ENCODE measurements at places on chromosomes 4 and X.

DNA sequence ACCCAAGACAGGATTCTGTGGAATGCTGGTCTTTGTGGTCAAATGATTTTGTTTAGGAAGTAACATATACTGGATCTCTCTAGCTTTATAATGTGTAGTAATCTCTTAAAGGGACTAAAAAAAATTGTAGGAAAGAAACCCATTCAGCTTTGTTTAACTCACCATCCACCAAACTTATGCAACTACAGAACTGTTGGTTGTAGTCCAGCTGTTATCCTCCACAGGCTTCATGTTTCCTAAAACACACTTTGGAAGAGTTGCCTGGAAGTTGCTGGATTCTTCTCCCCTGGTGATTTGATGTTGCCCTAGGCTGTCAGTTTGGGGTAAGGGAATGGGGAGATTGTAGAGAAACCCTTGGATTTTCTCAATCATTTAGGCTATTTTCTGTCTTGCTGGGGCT is 89.3 kb downstream of the RLIM start:
- DNase-seq, result no peak

- DNase-seq, result no peak
Measured at GRCh38 chr4:38982361-38983095, 49.7 kb downstream of the TMEM156 start.

GRCh38 chr4:74858921-74859562 is 64.7 kb upstream of the BTC start:
- no peak for DNase-seq

GRCh38 chr4:106287353-106287969 is 28.5 kb downstream of the TBCK start:
- DNase-seq, result no peak

DNA sequence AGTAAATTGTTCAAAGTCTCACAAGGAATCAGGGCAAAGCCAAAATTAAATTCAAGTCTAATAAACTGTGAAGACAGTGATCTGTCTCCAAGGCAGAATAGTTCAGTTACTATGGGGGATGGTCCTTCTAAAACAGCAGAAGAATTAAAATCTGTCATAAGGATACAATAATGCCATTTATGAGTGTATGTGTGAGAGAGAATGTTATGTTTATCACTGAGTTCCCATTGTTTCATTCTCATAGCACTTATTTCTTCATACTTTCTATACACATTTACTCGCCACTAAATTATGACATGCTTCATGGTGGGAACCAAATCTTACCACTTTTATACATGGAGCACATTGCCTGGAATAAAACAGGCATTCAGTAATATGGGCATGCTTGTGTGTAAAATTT is 102.5 kb downstream of the AMMECR1 start:
- DNase-seq, result no peak

DNA sequence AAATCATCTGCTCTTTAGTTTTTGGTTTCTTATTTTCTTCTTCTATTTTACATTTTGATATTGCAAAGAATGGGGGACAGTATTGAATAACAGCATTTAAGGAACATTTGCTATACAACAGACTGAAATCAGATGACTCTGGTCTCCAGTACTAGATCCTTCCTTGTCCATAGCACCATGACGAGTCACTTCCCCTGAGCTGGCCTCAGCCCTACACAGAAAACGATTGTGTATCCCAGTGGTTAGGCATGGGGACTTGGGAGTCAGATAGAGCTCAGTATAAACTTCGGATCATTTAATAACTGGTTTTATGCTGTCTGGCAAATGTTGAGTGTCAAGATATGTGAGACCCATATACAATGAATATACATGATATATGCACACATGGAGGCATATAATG is 44.7 kb upstream of the BEX4 start:
- DNase-seq, result no peak

GRCh38 chrX:139532834-139533233 is 2.3 kb downstream of the F9 start:
- no peak for DNase-seq

GRCh38 chrX:104195489-104196084 is 29.3 kb downstream of the FAM199X start:
- DNase-seq, result no peak

DNA sequence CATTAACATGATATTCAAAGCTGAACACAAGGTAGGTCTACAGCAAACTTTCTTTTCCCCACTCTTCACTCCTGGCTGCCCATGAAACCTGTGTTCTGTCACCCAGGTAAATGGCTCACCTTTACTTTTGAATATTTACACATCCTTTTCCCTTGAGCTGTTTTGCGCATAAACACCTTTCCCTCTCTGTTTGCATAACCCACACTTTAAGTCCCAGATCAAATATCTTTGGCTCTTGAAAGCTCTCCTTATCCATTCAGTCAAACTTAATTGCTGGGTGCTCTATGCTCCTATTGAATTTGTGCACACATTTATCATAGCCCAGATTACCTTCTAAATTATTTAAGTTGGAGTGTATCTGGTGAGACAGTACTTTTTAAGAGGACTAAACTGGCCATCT is 51.7 kb upstream of the ATP8A1 start:
- no peak for DNase-seq

DNA sequence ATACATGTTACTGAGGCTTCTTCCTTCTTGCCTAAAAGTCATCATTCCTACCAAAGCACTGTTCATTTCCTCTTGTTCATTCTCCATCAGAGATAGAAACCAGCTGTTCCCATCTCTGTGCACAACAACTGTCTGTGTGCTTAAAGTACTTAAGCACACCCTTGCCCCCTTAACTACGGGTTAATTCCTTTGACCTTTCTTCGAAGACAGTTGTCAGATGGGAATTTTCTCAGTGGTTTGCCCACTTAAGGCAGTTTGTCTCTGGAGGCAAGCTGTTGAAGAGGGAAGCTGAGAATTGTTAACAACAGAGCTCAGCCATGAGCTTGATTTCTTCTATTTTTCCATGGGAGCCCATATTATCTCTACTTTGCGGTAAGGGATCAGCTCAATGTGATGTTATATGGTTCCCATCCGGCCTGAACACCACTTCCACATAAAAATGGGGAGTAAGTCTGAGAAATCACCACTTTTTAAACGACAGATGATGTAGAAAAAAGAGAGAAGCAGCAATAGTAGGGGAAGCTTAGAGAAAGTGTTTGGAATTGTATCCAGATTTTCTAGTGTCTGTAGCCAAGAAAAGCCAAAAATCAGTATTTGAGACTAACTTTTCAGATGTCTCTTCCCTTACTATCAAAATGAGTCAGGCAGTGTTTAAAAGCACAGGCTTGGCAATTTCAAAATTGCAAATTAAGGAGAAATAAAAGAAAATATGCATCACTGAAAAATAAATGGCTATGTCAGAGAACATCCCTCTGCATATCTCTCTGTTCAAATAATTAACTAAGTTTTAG is 194.4 kb downstream of the SLIT2 start:
- no peak for DNase-seq

DNA sequence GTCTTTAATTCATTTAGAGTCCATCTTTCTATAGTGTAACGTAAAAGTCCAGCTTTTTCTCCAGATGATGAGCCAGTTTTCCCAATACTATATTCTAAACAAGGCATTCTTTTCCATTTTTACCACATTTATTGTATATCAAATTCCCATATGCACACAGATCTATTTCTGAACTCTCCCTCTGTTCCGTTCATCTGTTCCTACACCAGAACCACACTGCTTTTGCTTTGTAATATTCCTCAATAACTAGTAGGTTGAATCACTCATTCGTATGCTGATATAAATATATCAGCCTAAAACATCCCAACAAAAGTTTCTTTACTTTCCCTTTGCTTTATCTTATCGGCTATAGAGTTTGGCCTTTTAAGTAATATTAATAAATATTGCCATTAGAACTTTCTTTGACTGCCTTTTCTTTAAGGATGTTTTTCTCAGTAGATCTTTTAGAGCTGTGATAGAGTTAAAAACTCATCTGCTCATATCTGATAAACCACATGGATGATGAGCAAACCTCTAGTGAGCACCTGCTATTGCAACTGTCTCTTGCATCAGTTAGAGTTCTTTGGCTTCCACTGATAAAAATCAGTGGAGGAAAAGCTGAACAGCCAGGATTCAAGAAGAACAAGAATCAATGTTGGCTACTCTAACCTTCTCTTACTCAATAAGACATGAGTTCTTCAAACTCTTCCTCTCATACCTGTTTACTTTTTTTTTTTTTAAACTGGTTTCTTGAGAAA is 13.1 kb upstream of the RPL34 start:
- DNase-seq, result no peak

DNA sequence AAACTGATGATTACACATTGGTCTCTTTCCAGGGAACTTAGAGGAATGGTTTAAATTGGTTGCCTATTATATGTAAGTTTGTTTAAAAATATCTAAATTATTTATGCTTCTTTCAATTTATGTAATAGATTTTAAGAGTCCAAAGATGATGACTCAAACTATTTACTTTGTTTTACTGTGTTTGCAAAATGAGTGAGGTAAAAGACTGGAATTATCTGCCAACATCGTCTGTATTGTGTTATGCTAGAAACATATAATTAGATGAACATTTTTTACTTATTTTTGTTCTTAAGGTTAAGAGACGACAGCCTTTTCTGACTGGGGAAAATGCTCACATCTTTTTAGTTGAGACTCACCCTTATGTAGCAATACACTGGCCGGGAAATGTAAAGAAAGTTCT is 51.1 kb upstream of the SYTL5 start:
- DNase-seq, result no peak

DNA sequence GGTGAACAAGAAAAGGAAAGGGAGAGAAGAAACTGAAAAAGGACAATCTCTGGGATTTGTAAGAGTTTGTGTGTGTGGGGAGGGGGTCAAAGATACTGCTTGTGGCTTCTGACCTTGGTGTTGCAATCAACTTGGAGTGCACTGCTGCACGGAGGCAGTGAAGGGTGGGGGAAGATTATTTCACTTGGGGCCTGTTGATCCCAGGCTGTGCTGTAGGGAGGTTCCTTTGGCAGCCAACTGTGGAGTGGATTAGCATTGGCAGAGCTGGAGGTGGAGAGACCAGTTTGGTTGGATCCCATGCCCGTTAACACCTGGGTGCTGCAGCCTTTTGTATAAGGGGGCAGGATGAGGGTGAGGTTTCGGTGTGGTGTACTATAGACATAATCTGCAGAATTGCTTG is 38.2 kb downstream of the AFF1 start:
- no peak for DNase-seq

DNA sequence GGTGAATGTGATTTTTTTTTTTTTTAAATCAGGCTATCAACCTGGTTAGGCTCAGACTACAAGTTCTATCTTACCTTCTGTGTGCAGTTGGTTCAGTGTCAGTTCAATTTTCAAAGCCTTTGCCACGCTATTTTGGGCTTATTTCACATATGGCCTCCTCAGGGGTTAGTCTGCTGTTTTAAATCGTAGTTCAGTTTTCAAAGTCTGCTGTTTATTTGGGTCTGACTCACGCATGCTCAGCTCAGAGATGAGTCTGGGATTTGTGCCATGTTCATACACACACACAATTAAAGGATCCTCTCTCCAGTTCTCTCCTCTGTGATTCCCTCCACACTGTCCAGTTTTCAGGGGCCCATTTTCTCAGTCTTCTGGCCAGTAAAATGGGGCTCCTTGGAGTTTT is 32.3 kb upstream of the ZFX start:
- DNase-seq, result no peak

DNA sequence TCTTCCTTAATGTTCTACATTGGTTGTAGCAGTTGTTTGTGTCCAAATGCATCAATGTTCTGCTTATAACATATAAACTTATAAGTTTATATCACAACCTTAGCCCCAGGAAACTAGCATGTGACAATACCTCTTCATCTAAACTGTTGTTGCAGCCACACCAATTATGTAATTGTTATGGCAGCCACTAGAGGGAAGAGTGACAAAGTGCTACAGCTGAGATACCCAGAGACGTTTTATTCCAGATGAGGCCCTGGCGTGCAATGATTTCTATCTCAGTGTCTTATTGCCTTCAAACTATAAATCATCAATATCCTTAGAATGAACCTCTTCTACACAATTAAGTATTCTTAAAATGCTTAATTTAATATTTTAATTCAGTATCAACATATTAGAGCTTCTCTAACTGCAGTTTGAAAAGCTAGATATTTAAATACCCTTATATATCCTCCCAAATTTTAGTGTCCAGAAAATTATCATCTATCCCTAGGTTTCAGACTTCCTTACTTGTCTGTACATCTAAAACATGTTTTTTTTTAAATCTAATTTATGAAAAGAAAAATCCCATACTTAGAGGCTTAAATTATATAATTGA is 171.6 kb downstream of the PCDH10 start:
- DNase-seq, result no peak

GRCh38 chr4:149489321-149489720 is 326.3 kb downstream of the IQCM start:
- DNase-seq, result no peak

GRCh38 chr4:659851-660250 is 14.2 kb downstream of the ATP5ME start:
- no peak for DNase-seq

DNA sequence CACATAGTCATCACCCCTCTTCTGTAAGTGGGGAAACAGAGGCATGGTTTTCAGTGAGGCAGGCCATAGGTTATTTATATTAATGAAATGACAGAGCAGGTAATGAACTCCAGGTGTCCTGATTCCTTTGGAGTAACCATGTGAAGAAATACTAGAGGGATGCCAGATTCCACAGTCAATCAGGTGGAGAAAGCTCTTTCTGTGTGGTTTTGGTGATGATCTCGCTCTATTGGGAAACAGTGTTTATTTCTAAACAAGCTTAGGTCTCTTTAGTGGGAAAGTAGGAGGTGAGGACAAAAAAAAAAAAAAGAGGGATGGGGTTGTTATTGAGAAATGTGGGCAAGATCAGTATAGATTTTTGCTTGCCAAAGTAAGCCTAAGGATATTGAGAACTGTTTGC is 12.2 kb downstream of the DOCK11 start:
- DNase-seq, result no peak

GRCh38 chrX:65828599-65828998 is 161.1 kb downstream of the MSN start:
- DNase-seq, result no peak

GRCh38 chrX:38335382-38335781 is 8.1 kb upstream of the RPGR start:
- no peak for DNase-seq

DNA sequence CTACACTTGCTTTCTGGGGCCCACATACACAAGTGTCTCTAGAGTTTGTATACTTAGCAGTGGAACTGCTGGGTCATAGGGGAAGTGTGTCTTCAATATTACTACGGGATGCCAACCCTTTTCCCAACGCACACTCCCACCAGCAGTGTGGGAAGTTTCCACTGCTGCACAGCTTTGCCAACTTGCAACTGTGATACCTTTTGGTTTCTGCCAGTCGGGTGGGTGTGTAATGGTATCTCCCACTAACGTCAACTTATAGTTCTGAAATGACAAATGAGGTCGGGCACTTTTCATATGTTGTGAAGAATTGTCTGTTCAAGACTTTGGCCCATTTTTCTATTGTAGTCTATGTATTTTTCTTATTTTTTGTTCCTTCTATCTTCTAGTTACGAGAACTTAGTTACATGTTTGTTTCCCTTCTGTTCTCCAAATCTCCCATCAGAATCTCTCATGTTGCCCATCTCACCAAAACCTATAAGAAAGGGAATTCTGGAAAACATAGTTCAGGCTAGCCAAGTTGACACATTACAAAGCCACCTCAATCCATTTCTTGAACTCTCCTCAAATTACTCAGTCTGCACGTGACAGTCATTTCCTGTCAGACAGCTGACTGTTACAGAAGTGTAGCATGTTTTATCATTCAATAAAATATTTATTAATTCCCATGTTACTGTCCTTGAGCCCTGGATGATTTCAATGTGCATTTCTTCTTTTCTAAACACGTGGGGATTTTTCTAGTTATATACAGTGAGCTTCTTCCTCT is 30.7 kb downstream of the PNMA6E start:
- DNase-seq, result no peak

Data from stimulated activated CD8-positive, alpha-beta memory T cell treated with anti-CD3 and anti-CD28 coated beads, Interleukin-15, amount 100 ng/mL, for 48 hours (primary cell).